ENCODE measurements at places on chromosomes 5 and 9.

DNA sequence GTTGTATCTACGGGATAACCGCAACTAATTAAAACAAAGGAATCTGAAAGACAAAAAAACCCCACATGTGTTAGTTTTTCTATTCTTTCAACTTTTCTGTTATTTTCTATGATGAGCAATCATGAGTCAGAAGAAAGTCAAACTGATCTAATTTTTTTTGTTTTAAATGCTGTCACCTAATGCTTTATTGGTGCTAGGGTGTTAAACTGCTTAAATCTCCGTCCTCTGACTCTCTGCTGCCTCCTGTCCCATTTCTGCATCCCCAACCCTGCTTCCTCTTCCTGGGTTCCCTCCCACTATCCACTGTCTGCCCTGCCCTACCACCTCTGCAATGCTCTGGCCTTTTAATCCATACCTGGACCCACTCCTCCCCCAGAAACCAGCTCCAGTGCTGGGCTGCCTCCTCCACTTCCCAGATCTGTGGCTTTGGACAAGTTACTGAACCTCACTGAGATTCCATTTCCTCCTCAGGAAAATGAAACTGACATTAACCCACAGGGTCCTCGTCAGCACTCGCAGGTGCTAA lies 15.7 kb downstream of the PTPN3 start:
- no peak for DNase-seq

DNA sequence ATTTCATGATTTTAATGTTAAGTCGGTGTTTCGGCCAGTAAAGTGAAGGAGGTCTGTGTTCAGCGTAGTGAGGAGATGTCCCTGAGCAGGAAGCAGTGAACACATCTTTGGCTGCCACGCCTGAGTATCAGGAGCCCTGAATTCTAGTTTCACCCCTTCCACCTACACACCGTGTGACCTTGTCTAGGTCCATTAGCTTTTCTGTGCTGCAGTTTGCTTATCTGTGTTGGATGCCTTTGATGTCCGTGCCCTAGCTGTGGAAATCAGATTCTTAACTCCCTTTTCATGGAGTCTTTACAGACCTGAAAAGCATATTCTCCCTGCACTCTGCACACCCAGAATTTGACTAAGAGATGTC lies 601 bp downstream of the FBXO38 start:
- no peak for DNase-seq

GRCh38 chr5:120062515-120062917 lies 401.6 kb upstream of the PRR16 start:
- DNase-seq = peak; percentile 17

- DNase-seq = no peak
Observed at GRCh38 chr5:143562935-143563334, 159.4 kb upstream of the NR3C1 start.

- DNase-seq = no peak
Observed at GRCh38 chr5:73786043-73786831, 160.2 kb downstream of the ARHGEF28 start.

DNA sequence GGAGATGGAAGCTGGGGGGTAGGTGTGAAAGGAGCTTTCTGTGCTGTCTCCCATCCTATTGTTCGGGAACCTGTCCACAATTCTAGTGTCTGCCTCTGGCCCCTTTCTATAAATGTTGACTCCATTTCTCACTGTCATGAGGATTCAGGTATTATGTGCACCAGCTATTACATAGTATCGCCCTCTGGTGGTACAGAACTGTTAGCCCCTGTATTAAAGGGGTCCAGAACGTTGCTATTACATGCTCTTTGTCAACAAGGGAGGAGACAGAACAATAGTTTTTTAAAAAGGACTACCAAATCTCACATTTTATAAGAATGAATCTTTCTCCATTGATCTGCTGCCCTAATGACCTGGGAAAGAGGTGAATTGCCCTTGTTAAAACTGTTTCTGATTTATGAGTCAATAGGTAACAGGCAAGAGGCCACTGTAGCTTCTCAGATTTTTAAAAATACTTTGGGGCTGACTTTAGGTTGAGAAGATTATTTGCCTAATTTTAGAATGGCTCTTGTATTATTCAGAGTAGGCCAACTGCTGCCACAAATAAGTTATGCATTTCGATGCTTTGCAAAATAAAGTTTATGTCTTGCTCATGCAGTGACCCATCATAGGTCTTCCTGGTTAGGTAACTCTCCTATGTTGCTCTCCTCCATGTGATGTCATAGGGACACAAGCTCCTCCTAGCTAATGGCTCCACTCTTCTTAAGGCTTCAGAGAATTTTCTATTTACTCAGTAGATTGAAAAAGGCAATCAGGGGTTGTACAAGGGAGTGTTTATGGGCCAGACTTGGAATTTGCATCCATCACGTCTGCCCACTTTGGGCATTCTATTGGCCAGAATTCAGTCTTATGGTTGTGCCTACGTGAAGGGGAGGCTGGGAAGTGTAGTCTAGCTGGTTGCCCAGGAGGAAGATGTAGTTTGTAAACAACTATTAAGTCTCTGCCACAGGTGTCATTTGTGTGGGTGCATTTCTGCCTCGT lies 20.8 kb downstream of the DCANP1 start:
- DNase-seq = peak; percentile 65

- no peak for DNase-seq
Observed at GRCh38 chr9:133428617-133429101, 6.5 kb downstream of the ADAMTS13 start.

- no peak for DNase-seq
Observed at GRCh38 chr5:158388021-158388420, 529.1 kb upstream of the CLINT1 start.

GRCh38 chr5:143065185-143065965 lies 295.2 kb downstream of the ARHGAP26 start:
- DNase-seq = no peak

GRCh38 chr9:121026260-121026691 lies 23.8 kb downstream of the C5 start:
- peak; percentile 3 for DNase-seq

- no peak for DNase-seq
Observed at GRCh38 chr5:73587923-73588322, 22.4 kb downstream of the UTP15 start.

GRCh38 chr9:26746357-26747072 lies 146.1 kb downstream of the CAAP1 start:
- no peak for DNase-seq

DNA sequence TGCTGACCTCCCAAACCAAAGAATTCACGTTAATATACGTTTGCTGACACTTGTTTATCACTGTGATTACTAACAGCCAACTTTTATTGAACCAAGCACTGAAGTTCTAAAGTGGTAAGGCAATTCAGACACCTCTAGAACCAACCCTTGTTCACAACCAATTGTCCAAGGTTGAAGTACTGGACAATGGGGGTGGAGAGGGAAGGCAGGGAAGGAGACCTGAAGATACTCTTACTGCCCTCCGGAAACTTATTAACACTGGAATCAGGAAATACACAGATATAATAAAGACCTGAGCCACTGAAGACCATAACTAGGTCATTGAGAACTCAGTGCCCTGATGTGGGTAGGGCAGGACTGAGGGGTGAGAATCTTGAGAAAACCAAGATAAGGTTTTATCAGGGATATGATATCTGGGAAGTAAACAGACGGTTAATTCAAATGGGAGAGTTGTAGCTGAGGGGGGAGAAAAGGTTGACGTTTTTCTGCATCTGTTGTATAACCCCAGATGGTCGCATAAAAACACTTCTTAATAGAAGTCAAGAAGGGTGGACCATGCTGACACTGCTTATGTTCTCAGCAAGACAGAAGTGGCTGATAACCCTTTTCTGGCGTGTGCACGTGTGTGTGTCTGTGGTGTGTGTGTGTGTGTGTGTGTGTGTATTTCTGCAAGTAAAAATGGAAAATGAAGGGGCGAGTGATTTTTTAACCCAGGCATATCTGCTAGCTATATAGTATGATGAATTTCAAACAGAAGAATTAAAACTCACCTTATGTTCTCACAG lies 125.9 kb downstream of the LHFPL2 start:
- DNase-seq = no peak
